ENCODE measurements at places on chromosomes 6 and 20.

DNA sequence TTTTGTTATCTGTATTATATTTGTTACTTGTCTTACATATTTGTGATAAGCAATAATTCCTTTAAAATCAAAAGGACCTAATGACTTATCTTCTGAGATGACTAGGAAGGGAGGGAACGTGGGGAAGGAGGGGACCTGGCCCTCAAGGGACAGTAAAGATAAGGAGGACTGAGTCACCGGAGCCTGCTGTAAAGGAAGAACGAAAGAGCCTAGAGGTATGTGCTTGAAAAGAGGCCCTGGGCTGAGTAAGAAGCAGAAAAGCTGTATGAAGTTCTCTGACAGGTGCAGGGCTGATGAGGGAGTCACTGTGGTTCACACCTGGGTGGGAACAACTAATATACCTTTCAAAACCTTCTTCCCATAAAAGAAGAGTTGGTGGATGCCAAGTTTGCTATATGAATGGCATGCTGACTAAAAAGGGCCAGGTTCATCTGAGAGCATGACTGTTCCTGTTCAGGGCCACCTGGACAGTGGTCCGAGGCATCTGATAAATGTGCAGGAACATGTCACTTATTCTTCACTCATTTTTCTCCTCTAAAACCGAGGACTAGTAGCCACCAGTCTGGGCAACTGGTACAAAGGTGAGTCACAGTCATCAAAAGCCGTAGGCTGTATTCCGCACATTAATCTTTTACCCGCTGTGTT lies 111.3 kb downstream of the TNFAIP3 start:
- no peak for DNase-seq

DNA sequence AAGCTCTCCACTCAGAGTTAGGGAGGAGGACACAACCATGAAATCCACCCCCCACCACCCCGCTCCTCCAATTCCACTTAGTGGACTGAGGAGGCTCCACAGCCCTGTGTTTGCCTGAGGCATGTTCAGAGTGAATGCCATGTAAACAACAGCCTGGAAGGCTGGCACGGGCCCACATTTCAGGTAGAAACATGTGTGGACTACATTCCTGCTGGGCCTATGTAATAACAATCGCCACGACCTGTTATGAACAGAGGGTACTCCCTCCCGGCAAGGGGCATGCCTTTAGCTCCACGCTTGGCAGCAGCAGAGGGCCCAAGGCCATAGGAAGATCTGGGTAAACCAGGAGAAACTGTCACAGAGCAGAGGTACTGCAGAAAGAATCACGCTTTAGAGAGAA lies 65.5 kb downstream of the ISM1 start:
- DNase-seq: no peak

GRCh38 chr6:165118736-165119135 lies 190.7 kb downstream of the C6orf118 start:
- DNase-seq: no peak

DNA sequence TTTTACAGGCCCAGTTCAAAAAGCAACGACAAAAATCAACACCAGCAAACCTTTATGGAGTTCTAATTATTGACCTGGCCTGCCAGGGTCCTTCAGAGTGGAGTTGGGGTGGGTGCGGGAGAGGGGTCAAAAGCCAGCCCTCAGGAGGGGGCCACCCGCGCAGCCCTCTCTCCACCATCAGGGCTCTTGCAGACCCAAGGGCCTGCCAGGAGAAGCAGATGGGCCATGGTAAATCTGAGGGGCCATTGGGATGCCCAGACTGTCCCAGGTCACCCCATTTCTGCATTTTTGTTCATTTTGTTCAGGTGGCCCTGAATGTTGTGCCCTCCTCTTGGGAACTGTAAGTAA lies 88.4 kb downstream of the DHX35 start:
- no peak for DNase-seq

GRCh38 chr6:132021552-132022375 lies 70.6 kb upstream of the CCN2 start:
- no peak for DNase-seq

- DNase-seq: no peak
These were observed 393.8 kb upstream of the IMPG1 start for GRCh38 chr6:76466286-76466685.

DNA sequence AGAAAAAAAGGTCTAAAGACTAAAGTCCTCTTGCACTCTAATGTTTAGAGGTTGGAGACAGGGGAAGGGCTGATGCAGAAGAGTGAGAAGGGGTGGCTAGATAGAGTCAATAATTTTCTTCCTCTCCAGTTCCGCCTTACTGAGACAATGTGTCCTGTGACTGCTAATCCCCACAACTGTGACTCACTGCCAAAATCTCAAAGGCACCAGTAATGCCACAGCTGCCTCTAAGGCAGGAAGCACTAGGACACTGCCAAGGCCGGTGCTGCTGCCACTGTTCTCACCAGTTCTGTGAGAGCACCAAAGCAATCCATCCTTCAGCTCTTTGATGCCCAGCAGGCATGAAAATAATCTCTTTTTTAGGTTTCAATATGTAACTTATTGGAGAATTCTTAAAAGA lies 701.9 kb upstream of the MAP3K7 start:
- no peak for DNase-seq

DNA sequence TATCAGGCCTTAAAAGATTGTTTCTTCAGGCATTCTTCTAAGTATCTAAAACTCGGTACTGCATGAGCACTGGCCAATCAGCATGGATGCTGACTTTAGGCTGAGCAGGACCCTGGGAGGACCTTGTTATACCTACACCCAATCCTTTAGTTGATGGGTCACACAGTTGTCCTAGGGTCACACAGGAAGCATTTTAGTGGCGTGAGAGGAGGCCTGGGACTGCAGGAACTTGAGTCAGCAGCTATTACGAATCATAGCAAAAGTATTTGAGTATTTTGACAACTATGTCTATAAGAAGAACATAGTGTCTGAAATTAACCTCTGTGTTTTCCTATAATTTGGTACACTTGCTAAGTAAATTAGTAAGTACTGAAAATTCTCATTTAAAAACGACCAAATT lies 741.4 kb downstream of the HACE1 start:
- no peak for DNase-seq

- DNase-seq: no peak
These were observed 79.2 kb upstream of the CD93 start for GRCh38 chr20:23165307-23165750.

GRCh38 chr6:33992191-33992590 lies 153.7 kb downstream of the GRM4 start:
- no peak for DNase-seq

GRCh38 chr6:155528982-155529453 lies 73.4 kb upstream of the NOX3 start:
- no peak for DNase-seq

- DNase-seq: no peak
These were observed 1.9 kb downstream of the TMEM239 start for GRCh38 chr20:2817891-2818595.

GRCh38 chr6:138830248-138830647 lies 34.4 kb downstream of the ECT2L start:
- DNase-seq: no peak

All from NCI-H510A (cell line).